ENCODE measurements at places on chromosomes 1 and 21.

GRCh38 chr1:938088-938683, 14.5 kb downstream of the SAMD11 start:
- no peak for DNase-seq

DNA sequence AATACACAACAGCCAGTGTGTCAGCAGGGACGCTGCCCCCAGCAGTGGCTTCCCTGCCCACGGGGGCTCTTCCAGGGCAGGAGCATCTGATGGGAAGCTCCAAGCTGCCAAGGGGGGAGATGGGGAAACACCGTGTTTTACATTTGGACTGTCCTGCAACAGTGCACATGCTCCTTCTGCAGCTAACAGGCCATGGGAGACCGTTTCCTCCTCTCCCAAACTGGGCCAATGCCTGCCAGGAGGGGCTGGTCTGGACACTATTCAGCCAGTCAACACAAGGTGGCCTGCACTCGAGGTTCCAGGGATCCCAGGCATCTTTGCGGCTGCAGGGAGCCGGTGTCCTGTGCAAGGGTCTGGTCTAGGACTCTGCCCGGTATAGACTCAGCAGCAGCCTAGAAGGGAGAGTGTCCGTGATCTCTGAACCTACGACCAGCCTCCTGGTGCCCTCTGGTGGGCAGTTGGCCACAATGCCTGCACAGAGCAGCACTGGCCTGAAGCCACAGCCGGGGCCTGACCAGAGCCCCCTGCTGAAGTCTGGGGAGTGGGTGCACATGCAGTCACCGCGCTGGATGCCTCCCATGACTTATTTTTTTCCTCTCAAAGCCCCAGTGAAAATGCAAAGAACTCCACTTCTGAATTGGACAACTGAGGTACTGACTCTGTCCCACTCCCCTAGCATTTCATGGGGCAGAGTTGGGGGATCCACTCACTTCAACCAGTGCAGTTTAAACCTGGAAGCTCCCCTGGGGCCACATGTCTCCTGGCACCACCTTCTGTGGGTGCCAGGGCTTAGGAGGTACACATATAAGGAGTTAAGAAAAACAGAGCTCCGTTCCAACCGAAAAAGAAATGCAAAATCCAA, 33.3 kb downstream of the RCC2 start:
- peak; percentile 30 for DNase-seq

DNA sequence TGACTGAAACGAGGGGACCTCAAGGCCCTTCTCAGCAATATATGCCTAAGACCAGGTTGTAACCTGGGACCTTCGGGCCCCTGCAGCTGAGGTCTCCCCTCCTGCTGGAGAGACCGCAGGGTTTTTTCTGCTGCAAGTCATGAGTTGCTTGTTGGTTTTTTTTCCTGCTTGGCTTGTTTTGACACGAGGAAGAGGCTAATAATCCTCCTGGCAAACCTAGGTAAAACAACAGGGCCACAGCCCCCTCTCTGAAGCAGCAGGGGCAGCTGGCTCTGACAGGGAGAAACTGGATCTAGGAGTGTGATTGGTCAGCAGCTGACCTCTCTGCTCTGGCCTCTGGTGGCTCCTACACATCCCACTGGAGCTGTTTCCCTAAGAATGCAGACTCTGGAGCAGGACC, 69.0 kb downstream of the CD34 start:
- no peak for DNase-seq

DNA sequence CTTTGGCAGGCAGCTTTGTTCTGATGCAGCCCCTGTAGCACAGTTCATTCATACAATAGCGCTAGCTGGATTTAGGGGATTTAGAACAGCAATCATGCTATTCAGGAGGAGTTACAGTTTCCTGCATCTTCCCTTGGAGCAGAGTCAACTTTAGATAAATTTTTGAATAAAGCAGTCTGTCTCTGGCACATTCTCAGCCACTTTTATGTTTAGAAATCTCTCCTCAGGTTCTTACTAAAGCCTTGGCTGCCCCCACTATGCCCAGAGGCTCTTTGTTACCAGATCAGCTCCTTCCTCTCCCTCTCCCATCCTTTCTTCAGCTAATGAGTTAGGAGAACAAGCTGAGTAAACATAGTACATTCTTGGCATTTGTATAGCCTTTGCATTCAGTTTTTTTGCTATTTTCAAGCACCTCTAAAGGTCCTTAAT, 17.0 kb upstream of the PIGC start:
- no peak for DNase-seq

All from putamen (tissue), 1 donor.